ENCODE measurements at places on chromosomes 2 and 18.

DNA sequence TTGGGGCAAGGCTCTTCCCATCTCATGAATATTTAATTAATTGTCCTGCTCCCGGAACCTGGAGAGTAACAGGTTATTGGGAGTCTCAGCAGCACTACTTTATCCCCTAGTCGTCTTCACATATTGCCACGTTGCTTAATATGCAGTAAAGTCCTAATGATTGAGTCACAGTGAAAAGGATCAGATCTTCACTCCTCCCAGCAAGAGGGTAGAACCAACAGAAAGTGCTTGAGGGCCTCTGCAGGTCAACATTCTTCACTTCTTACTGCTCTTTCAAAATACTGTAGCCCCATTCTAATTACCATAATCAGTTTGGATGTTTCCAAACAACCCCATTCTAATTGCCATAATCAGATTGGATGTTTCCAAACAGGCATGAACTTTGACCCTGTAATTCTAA lies 801.0 kb downstream of the LRRTM4 start:
- DNase-seq = no peak

GRCh38 chr18:43396266-43396665 lies 119.0 kb upstream of the SYT4 start:
- peak; percentile 34 for DNase-seq

- peak; percentile 98 for DNase-seq
Measured at GRCh38 chr2:238155051-238155760, 3.6 kb upstream of the ERFE start.

DNA sequence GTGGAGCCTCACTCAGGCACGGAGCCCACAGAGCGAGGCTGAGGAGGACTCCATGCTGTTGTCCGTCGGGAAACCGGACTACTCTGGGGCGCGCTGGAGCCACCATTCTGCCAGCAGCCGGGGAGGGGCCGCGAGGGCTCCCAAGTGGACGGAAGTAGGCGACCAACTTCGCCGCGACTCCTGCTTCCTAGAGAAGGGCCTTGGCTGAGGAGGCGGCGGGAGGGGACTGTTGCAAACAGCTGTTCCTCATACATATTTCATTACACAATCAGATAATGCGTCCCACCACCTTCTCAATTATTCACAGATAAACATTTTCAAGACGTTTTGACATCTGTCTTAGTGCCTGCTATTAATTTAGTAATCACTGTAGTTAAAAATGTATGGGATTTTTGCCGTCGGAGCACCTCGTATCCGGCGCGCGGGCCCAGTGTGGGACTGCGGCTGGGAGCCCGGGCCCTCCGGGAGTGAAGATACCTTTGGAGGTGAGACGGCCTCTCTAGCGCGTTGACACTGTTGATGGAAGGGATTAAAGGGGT lies 11.7 kb upstream of the SIX3 start:
- no peak for DNase-seq

DNA sequence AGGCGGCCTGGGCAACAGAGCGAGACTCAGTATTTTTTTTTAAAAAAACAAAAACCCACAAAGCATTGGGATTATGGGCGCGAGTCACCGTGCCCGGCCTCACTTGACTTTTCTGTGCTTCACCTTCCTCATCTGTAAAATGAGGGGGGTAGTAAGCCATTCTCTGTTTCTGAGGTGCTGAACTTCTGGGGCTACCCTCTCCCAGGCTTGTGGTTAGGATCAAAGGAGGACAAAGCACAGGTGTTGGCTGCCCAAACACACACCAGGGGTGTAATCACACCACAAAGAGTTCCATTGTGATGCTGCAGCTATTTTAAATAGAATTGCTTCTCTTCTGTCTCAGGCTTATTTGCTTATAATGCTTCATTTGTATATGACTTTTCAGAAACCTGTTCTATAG lies 35.8 kb upstream of the INHBB start:
- DNase-seq = no peak

DNA sequence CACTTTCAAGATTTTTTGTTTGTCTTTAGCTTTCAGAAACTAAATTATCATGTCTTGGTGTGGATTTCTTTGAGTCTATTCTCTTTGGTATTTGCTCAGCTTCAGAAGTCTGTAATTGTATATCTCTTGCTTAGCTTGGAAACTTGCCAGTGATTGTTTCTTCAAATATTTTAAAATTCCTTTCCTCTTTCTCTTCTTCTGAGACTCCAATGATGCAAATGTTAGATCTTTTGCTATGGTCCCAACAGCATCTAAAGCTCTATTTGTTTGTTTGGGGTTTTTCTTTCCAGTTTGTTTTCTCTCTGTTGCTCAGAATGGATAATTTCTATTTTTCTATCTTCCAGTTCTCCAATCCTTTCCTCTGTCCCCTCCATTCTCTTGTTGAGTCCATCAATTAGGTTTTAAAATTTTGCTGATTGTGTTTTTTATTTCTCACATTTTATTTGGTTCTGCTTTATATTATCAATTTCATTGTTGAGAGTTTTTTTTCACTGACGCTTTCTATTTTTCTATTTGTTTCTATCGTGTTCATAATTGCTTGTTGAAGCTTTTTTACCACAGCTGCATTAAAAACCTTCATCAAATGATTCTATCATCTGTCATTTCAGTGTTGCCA lies 81.5 kb upstream of the DAPL1 start:
- DNase-seq = peak; percentile 16

DNA sequence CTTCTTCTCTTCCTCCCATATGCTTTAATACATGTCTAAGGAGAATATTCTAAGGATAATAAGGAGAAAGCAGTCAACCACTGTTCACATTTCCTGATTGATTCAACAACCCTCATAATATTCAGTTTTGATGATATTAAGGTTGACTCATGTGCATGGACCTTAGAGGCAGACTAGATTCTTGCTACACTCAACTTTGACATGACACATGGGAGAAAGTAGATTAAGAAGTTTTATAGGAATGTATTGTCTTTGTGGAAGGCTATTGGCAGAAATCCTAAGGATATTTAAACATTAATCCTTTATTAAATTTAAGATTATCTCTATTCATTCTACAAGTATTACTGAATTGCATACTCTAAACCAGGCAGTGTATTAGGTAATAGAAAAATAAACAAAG lies 309.1 kb upstream of the CYRIA start:
- no peak for DNase-seq

DNA sequence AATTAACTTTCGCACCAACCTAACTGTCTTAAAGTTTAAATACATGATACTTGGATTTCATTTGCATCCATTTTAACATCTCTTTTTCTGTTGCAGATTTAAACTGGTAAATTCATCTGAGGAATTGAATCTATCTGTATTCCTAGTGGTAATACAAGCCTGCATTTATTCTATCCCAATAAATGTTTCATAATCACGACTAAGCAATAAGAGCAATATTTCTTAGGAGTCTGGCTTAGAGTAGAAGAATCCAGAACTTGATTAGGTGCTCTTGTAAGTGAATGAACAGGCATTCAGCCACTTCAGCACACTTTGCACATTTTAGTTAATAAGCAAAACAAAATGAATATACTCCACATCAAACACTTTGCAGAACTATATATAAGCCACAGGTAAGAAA lies 27.0 kb downstream of the MSH6 start:
- DNase-seq = no peak

- DNase-seq = no peak
Measured at GRCh38 chr2:105415007-105415406, 16.2 kb upstream of the FHL2 start.

- DNase-seq = no peak
Measured at GRCh38 chr2:151481744-151482143, 72.0 kb downstream of the RIF1 start.

DNA sequence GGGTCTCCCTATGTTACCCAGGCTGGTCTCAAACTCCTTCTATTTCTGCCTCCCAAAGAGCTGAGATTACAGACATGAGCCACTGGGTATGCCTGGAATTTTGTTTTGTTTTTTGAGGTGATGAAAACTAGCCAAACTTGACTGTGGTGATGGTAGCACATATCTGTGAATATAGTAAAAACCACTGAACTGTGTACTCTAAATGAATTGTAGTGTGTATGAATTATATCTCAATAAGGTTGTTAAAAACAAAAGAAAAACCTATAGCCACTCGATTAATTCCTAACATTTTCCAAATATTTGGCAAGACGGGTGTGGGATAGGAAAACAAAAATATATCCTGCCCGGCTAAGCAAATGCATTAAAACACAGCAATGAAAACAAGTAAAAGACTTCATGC lies 1302.3 kb upstream of the CHAC2 start:
- DNase-seq = no peak

DNA sequence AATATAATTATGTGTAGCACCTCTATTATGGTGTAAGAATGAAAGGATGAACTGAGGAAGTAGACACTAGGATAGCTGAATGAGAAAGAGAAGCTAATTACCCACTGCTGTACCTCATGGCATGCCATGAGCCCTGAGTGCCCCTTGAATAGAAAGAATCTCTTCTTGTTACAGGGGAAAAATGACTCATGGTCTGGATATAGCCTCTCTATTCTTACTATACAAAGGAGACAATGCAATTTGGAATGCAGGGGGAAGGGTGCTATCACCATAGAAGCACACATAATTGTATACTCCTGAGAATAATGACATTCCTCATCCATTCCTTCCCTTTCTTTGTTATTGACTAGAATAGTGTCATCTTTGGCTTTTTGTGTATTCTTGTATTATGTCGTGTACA lies 385.2 kb downstream of the CDH7 start:
- DNase-seq = no peak

- no peak for DNase-seq
Measured at GRCh38 chr2:64283006-64283570, 138.9 kb upstream of the PELI1 start.

GRCh38 chr2:205245652-205246051 lies 436.6 kb upstream of the NRP2 start:
- DNase-seq = peak; percentile 40

DNA sequence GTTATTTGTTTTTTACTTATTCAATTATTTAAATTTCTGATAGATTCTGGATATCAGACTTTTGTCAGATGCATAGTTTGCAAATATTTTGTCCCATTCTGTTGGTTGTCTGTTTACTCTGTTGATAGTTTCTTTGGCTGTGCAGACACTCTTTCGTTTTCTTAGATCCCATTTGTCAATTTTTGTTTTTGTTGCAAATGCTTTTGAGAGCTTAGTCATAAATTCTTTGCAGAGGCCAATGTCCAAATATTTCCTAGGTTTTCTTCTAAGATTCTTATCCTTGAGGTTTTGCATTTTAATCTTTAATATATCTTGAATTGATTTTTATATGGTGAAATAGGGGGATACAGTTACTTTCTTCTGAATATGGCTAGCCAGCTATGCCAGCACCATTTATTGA lies 112.7 kb upstream of the SESTD1 start:
- no peak for DNase-seq

GRCh38 chr18:79489051-79489898 lies 93.5 kb downstream of the NFATC1 start:
- no peak for DNase-seq

GRCh38 chr2:173979751-173980351 lies 14.7 kb upstream of the SP3 start:
- DNase-seq = no peak

DNA sequence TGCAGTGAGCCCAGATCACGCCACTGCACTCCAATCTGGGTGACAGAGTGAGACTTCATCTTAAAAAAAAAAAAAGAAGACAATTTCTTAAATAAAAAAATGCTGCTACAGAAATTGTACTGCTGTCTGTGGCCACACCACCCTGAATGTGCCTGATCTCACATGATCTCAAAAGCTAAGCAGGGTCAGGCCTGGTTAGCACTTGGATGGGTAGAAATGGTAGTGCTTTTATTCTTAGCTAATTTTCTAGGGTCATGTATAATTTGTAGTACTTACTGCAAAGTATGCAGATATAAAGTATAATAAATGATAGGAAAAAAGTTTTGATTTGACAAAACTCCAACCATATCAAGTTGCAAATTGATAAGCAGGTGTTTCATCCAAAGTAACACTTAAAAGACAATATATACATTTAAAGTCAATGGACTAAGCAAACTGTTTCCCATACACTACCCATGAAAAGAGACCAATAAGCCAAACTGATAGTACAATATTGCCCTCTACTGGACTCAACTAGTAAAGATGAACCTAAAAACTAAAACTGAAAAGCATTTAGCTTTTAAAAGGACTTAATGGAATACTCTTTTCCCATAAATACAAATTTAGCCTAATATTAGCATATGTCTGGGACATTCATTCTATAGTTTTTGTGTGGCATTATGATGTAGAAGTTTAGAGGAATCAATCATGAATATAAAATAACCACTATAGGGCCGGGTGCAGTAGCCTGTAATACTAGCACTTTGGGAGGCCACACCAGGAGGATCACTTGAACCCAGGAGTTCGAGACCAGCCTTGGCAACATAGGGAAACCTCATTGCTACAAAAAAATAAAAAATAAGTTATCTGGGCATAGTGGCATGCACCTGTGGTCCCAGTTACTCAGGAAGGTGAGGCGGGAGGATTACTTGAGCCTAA lies 18.6 kb upstream of the PEX13 start:
- DNase-seq = peak; percentile 51

- no peak for DNase-seq
Measured at GRCh38 chr2:71778514-71778913, 325.2 kb downstream of the DYSF start.

- no peak for DNase-seq
Measured at GRCh38 chr2:96877631-96878092, 7.8 kb upstream of the SEMA4C start.

DNA sequence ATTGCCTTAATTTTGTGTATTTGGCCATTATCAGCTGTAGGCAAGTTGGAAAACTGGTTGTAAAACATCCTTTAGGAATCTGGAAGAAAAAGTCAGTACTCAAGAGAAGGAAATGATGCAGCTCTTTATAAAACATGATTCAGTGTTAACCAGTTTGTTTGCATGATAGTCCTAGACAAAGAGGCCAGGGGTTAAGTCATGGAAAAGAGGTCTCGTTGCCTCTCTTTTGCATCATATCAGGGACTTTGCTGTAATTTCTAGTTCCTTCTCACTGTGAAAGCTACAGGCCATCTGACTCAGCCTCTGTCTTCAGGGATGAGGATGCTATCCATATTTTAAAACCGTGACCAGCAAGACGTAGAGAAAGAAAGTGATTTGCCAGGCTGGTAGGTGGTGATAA lies 38.0 kb downstream of the NPAS2 start:
- no peak for DNase-seq

- DNase-seq = no peak
Measured at GRCh38 chr2:159227467-159227866, 59.0 kb downstream of the WDSUB1 start.

DNA sequence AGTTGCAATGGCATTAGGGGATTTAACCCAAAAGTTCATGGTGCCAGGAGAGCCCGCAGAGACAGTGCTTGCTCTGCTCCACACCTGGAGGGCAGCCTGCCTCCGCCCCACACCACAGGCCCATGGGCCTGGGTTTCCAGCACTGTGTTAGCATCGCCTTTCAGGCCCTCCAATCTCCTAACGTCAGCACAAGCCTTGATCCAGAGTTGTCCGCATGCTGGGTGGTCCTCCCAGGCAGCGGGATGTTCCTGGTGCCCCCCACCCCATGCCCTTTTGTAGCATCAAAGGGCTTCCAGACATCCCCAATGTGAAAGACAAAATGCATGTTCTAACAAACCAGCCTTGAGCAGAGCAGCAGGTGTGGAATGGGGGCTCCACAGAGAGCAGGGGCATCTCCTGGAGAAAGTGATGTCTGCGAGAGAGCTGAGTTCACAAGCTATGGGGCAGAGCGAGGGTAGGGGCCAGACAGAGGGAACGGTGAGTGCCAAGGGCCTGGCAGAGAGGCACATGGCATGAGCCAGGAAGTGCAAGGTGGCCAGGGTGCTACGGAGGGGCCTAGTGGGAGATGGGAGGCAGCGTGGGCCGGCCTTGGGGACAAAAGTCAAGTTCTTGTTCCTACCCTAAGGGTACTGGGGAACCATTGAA lies 119.2 kb downstream of the CYP26B1 start:
- no peak for DNase-seq

GRCh38 chr2:28327956-28328922 lies 64.4 kb upstream of the FOSL2 start:
- no peak for DNase-seq

Measured in kidney tubule cell (primary cell).